Uterus (tissue), 4 donors: ENCODE measurements at places on chromosomes 4 and X. TPM values are rescaled to one million over a fixed set of nuclear protein-coding genes. Genes with fewer than 3 reads are reported as not detected.

DNA sequence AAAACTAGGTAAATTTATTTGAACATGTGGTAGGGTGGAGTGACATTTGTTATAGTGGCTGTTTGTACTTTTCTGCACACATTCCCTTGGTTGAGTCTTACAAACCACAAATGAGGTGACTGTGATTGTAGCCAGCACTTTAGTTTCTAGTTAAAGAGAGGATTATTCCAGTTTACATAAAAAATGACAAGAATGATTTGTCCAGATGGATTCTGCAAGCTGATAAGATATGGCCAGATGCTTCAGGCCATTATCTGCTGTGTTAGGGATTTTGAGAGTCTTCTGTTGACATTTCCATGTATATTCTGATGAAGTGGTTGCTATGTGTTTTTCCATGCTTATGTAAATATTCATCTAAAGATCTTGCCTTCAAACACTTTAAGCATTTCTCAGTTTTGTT is 31.0 kb upstream of the PDE5A start:
- no peaks in the 10 kb centered on the region for H3K36me3 ChIP-seq
- no peaks in the 10 kb centered on the region for H3K4me1 ChIP-seq
- DNase-seq, result no peak
- no peak overlapping the region for H3K4me3 ChIP-seq
- no peak overlapping the region for H3K27ac ChIP-seq

GRCh38 chrX:154597221-154597620 is 12.3 kb downstream of the CTAG1A start:
- H3K4me3 ChIP-seq, result no peak overlapping the region
- no peak for DNase-seq
- no peaks in the 10 kb centered on the region for H3K27me3 ChIP-seq
- H3K27ac ChIP-seq, result no peak overlapping the region
- no peaks in the 10 kb centered on the region for H3K36me3 ChIP-seq

Gene WDR44
- 19.3 TPM for total RNA-seq

- no peaks in the 10 kb centered on the region for H3K36me3 ChIP-seq
- no peak for DNase-seq
Measured at GRCh38 chrX:150736475-150736874, 43.3 kb downstream of the MTMR1 start.

GRCh38 chr4:16884673-16885460 is 13.6 kb downstream of the LDB2 start:
- no peak for DNase-seq
- no peak overlapping the region for H3K4me3 ChIP-seq
- no peak overlapping the region for H3K27ac ChIP-seq
- no peaks in the 10 kb centered on the region for H3K36me3 ChIP-seq
